ENCODE measurements at places on chromosomes 6 and 20.

DNA sequence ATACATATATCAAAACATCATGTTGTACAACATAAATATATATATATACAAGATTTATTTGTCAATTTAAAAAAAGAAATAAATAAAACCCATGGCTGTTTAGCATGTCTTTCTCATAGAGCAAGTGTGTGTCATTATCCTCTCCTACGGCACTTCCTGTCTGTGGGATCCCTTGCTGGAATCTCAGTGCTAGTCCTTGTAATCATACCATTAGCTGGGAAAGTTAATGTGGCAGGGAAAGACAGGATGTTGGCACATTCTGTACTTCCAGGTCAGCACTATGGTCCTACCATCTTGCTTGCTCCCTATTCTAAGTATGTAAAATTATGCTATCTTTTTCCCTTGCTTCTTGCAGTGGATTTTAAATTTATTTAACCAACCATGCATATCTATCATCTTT lies 9.5 kb upstream of the SLC17A3 start:
- DNase-seq = no peak

GRCh38 chr6:167993169-167993568 lies 4.3 kb upstream of the KIF25 start:
- DNase-seq = no peak

GRCh38 chr6:150606647-150607328 lies 7.1 kb downstream of the PLEKHG1 start:
- DNase-seq = no peak

- no peak for DNase-seq
Observed at GRCh38 chr6:38776515-38776914, 61.4 kb downstream of the DNAH8 start.

- no peak for DNase-seq
Observed at GRCh38 chr20:62487561-62488354, 12.0 kb upstream of the GATA5 start.

DNA sequence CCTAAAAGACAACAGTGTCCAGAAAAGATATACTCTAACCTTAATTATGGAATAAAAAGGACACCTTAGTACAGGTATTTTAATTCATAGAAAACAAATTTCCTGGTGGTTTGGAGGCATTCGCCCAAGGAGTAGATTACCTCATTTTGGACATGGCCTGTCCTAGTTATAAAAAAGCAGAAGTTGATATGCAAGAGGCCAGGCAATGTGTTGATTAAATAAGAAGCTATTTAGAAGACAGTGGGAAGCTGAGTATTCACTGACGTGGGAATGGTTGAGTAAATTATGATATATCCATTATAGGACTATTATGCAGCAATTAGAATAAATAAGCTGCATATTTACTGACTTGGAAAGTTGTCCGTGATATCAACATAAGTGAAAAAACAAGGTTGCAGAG lies 314.9 kb downstream of the ALDH8A1 start:
- no peak for DNase-seq

DNA sequence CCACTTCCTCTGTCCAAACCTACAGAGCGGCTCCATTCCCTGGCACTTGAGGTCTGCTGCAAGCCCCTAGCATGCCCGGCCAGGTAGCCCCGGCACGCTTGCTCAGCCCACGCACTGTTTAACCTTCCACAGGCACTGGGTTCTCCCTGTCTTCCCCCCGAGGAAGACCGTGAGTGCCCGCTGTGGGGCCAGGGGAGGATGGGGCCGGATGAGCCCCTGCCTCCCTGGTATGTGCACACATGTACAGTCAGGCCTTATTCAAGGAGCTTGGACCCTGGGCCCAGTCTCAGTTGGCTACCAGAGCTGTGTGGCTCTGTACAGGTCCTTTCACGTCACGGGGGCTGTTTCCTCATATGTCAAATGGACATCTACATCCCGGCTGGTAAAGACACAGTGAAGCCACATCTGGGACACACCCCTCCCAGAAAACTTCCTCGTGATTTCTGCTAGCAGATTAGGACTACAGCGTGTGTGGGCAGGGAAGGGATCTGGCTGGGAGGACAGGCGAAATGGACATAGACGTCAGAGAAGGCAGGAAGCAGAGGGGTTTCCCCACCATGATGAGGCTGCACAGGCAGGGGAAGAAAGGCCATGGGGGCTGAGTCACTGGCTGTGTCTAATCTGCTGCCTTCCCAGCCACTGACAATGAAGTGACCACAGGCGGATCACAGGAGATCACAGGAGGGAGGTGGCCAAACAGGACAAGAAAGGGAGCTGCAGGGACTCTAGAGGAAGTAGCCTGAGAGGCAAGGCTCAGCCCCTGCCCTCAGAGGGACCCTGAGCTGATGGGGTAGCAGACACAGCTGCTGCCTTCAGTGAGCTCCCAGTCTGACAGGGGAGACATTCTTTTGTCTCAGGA lies 62.9 kb downstream of the MRPL14 start:
- DNase-seq = no peak

GRCh38 chr20:19976595-19977372 lies 40.4 kb upstream of the NAA20 start:
- no peak for DNase-seq

DNA sequence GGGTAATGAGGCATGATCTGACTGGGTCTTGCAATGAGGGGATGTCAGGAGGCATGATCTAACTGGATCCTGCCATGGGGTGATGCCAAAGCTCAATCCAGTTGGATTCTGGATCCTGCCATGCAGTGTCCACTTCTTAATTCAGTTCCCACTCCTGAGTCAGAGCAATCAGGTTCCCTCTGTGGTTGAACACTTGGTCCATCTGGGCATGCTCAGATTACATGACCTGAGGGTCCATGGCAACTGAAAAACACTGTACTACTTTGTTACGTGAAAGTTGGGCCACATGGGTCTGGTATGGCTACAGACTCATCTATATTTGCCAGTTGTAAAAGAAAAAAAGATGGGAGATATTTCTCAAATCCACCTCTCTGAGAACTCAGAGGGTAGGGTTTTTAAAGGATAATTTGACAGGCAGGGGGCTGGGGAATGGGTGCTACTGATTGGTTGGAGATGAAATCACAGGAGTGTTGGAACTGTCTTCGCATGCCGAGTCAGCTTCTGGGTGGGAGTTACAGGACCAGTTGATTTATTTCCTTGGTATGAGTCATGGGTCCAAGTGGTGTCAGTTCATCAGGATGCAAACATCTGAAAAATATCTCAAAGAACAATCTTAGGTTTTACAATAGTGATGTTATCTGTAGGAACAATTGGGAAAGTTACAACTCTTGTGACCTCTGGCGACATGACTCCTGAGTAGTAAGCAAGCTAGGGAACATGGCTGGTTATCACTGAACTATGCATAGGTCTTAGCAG lies 21.6 kb downstream of the C6orf163 start:
- DNase-seq = no peak

GRCh38 chr6:157994125-157994795 lies 12.6 kb downstream of the SYNJ2 start:
- DNase-seq = no peak

DNA sequence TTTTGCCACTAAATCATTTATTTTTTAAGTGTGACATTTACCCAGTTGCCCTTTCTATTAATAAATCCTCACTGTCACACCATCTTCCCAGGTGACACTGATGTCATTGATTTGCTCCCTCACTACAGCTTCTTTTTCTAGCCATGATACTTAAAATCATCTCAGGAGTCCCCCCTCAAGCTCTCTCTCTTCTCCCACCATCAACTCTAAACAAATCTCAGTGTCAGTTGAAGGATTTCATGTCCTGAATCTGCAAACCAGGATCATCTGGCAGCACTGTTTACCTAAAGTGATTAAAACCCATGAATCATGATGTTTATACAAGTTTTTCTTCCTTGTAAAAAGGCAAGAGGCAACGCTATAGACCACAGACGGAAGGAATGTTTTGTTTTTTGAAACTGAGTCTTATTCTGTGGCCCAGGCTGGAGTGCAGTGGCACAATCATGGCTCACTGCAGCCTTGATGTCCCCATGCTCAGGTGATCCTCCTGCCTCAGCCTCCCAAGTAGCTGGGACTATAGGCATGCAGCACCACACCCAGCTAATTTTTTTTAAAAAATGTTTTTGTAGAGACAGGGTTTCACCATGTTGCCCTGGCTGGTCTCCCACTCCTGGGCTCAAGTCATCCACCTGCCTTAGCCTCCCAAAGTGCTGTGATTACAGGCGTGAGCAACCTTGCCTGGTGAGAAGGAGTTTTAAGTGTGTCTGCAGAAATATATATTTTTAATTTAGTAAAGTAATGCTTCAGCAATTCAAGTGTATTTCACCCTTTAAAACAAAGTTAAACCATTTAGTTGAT lies 30.1 kb upstream of the SH3BGRL2 start:
- no peak for DNase-seq

GRCh38 chr6:100426241-100426640 lies 38.5 kb downstream of the SIM1 start:
- DNase-seq = no peak

DNA sequence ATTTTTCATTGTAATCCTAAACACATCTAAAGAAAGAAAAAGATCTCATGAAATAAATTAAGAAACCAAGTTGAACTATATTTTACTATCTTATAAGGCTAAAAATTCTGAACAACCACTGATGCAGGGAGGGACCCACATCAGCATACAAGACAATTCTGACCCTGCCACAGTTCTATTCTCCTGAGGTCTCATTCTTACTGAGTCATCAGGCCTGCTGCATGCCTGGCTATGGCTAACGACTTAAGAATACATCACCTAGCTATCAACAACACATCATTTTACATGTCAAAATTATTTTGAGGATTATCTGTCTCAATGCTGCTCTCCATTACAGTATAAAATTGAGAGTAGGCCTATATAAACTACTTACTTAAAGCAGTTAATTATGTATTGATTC lies 52.9 kb downstream of the FBXL4 start:
- DNase-seq = no peak

GRCh38 chr6:80793411-80793810 lies 686.9 kb downstream of the BCKDHB start:
- DNase-seq = no peak

DNA sequence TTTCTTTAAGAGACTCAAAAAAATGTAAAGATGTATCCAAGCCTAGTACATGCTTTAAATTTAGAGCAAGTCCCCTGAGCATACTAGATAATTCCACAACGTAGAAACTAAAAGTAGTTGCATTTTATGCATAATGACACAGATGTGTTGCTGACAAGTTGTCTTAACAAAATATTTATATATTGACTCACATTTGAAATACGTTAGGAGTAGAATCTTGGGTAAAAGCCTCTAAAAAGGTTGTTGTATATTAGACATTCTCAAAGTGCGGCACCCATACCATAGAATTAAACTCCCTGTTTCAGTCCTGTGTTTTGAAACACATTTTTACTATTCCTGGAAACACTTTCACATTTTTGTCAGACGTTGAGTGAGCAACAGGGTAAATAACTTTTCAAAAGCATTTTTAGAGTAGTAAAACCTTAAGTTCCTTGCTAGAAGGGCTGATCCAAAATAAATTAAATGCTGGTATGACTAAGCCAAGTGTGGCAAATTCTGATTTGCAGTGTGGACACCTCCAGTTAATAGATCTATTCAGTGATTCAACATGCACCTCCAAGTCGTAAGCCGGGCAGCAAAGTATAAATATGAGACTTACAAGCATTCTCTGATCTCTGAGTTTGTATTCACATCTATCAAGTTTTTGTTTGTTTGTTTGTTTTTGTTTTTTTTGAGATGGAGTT lies 97.5 kb downstream of the GMDS start:
- DNase-seq = no peak

GRCh38 chr6:93992976-93993375 lies 573.6 kb upstream of the EPHA7 start:
- DNase-seq = no peak

DNA sequence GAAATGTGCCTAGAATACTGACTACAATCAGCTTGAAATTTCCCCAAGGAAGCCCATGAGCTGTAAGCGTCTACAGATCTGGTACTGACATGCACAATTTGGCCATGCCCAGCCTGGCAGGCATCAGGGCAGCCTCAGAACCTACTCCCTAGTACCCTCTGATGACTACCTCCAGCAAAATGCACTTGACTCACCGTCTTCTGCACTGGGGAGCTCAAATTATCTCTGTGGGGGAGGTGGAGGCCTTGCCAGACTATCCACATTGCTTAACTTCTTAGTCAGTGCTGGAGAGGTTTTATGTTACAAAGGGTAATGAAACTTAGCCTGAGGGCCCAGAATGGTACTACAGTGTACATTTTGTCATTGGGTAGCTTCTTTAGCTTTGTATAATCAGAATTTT lies 126.0 kb upstream of the ADGRF1 start:
- no peak for DNase-seq

DNA sequence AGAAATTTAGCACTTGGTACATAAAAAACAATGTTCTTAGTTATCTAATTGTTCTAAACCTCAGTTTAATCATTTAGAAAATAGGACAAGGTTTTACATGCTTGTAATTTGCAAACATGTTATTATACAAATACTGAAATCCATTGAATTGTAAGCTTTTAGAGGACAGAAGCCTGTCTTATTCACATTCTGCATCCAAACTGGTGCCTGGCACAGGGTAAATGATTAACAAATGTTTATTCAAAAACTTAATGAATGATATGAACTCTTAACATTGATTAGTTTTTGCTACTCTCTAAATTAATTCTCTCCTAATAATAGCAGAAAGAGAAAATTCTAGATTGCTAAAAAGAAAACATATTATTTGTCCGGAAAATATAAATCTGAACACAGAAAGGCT lies 58.4 kb upstream of the MCM9 start:
- no peak for DNase-seq

GRCh38 chr6:149060300-149060984 lies 257.1 kb upstream of the TAB2 start:
- no peak for DNase-seq

GRCh38 chr6:131629651-131630050 lies 1.6 kb upstream of the MED23 start:
- no peak for DNase-seq

DNA sequence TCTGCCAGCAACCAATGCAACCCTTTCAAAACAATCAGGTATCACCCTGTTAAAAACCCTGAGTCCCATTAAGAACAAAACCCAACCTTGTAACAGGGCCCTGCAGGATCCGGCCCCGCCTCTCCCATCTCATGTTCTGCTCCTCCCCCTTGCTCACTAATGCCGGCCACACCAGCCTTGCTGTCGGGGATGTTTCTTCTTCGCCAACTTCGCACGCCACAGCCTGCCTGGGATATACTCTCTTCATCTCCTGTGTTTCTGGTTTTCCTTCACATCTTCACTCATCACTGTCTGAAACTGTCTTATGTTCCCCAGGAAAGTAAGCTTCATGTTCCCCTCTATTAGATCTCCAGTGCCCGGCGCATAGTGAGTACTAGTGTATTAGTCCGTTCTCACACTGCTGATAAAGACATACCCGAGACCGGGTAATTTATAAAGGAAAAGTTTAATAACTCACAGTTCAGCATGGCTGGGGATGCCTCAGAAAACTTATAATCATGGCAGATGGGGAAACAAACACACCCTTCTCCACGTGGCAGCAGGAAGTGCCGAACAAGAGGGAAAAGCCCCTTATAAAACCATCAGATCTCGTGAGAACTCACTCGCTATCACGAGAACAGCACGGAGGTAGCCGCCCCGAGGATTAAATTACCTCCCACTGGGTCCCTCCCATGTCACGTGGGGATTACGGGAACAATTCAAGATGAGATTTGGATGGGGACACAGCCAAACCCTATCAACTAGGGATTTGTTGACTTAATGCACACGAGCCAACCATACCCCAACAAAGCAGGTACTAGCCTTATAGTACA lies 5.1 kb downstream of the TP53RK start:
- DNase-seq = peak; percentile 45

Measured in neuronal stem cell (in vitro differentiated cells).